ENCODE measurements at places on chromosomes 16 and 17.
A peak's percentile ranks its signal among the peaks of the same experiment; 100 is the strongest.

- DNase-seq = no peak
Observed at GRCh38 chr17:77287432-77288068, 146.8 kb downstream of the SEC14L1 start.

- no peak for DNase-seq
Observed at GRCh38 chr17:4204710-4205173, 59.0 kb downstream of the ANKFY1 start.

DNA sequence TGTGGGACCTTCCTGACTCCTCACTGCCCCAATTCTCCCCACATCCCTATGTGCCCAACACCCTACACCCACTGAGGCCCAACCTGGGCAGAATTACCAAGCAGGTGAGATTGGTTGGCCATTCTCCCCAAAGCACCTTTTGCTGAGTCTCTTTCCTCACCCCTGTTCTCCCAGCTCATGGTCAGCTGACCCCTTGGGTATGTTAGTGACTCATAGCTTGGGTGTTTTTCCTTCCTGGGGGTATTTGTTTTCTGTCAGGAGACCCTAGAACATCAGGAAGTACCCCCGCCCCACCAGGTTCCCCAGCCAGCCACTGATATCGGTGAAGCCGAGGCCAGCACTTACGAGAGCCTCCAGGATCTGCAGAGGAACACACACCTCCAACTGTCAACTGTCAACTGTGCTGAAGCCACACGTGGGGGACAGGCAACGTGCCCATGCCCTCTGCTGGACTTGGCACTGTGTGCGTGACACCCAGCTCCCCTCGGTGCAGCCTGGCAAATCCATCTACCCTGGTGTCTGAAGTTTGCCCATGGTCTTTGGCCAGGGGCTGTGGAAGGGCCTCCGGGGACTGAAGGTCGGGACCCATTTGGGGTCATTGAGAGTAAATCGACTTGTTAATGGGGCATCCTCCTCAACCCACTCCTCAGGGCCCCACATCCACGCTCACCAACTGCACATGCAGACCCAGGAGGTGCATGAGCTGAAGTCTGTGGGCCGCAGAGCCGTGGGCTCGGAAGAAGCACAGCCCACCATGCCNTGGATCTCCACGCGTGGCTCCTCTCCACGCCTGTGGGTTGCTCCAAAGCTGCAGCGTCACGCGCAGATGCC is 53.1 kb downstream of the METRNL start:
- DNase-seq = peak; percentile 55

- no peak for DNase-seq
Observed at GRCh38 chr16:84643674-84644073, 4.6 kb upstream of the KLHL36 start.

GRCh38 chr17:81867170-81867990 is 3.8 kb downstream of the ARHGDIA start:
- no peak for DNase-seq

GRCh38 chr16:12063004-12063395 is 86.5 kb downstream of the SNX29 start:
- DNase-seq = peak; percentile 62

DNA sequence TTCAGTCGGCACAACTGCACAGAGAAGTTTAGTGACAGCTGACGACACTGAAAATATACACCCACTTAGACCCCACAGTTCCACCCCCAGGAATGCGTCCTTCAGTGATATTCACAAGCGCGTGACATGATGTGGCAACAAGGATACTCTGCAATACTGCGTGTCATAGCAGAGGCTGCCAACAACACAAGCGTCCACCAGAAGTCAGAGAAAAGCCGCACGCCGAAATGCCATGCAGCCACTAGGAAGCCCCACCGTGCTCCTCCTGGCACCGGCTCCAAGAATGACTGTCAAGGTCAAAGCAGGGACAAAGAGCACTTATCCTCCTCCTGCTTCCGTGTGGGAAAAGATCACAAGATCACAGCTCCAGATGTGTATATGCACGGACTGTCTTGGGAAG is 3.5 kb downstream of the ATP2A3 start:
- DNase-seq = no peak

GRCh38 chr17:73021771-73022170 is 70.7 kb downstream of the SLC39A11 start:
- no peak for DNase-seq

DNA sequence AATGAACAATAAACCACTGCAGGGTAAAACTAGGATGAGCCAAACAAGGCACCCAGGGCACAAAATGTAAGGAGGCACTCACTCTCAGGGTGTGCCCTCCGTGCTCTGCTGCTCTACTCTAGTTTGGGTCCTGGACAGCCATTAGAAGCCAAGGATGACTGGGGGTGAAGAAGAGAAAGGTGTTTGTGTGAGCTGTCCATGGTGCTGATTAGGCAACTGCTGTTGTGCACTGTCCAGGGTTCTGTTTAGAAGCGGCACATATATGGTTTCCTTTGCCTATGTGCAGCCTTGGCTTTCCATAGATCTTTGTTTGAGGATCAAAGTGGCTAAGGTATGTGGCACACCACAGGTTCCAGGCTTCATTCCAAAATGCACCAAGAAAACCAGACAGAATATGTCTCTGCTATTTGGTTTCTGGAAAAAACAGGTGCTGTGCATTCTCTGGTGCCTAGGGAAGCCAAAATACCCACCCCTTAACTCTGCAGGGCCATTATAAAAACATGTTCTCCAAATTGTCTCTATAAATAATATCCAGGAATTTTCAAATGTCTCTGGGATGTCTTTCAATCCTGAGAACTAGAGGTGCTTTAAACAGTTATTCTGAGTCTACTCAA is 123.5 kb downstream of the CBLN1 start:
- no peak for DNase-seq

DNA sequence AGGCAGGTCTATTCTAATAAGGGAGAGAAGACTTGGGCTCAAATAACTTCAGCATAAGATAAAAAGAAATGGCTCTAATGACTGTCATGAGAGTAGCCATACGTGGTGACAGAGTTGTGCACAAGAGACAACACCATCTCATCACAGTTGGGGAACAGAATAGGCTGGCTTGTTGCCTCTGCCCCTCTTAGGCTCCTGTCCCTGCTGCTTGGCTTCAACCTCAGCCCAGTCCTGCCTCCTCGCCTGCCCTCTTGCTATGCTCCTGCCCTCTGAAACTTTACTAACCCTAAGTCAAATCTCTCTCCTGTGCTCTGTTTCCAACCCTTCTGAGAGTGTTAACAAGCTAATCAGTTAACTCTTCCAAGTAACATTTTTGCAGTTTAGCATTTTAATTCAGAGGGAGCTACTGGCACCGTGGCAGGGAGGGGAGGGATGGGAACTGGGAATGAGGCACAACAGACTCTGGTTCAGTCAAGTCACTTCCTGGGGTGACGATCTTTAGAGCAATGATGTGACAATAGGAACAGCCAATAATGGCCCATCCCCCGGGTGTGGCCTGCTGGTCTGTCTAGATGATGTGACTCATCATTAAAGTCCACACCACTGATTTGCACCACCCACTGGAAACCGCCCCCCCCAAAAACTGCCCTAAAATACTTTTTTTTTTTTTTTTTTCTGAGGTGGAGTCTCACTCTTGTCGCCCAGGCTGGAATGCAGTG is 35.5 kb downstream of the DNAH17 start:
- DNase-seq = peak; percentile 18

Data from upper lobe of right lung (tissue), 1 donor.